ENCODE measurements at places on chromosomes 11 and 22.

DNA sequence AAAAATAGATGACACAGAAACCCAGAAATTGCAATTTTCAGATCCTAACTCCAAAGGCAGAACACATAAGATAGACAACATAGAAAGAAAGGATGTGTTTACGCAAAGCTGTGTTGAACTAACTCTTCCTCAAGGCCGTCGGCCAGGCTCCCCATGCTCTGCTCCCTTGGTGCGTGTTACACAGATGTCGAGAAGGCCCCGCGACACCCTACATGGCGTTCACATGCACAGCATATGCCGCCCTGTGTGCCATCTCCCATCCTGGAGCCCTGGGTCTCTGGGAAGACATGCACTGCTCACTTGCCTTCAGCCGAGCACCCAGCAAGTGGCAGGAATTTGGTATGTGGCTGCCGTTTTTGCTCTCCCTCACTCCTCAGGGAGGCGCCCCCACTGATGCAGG lies 47.0 kb upstream of the ARFGAP3 start:
- no peak for DNase-seq

DNA sequence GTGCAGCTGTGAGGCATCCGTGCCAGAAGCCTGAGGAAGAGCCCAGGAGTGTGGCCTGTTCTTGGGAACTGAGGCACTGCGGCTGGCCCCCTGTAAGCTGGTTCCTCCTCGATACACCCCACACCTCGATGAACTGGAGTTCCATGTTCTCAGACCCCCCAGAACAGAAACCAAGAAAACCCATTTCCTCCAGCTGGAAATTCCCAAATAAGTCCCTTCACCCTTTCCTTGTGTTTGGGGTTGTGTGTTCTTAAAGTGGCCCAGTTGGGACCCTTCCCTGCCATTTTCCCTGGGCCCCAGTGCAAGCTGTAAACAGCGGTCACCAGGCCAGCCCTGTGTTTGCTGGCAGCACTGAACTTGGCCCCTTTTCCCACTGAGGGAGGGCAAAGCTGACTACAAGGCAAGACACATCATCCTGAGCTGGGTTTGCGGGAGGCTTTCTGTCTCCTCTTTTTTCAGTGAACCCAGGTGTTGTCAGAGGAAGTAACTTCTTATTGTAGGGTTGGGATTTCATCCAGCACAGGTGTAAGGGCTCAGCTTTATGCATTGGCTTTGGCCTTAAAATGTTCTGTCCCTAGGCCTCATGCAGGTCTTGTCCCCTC lies 60.1 kb upstream of the MPEG1 start:
- no peak for DNase-seq

GRCh38 chr11:1337647-1338007 lies 28.2 kb upstream of the TOLLIP start:
- no peak for DNase-seq

GRCh38 chr11:105071089-105071732 lies 26.1 kb upstream of the CARD16 start:
- DNase-seq = no peak

DNA sequence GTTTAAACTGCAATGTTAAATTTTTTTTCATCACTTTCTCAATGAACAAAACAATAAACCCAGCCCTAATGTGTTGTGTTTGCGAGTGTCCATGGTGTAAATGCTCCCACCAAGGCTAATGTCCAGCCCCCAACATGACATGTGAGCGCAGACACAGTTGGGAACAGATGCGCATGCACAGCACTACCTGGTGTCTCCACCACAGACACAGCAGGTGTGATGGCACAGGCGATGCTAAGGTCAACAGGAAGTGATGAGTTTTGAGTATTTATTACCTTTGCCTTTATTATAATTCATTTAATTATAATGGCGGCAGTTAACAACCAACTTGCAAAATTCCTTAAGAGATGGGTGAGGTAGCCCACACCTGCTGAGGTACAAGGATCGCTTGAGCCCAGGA lies 42.9 kb downstream of the MICAL3 start:
- no peak for DNase-seq

All from AG04449 (cell line).